ENCODE measurements at places on chromosomes 11 and 22.
A peak's percentile ranks its signal among the peaks of the same experiment; 100 is the strongest.

DNA sequence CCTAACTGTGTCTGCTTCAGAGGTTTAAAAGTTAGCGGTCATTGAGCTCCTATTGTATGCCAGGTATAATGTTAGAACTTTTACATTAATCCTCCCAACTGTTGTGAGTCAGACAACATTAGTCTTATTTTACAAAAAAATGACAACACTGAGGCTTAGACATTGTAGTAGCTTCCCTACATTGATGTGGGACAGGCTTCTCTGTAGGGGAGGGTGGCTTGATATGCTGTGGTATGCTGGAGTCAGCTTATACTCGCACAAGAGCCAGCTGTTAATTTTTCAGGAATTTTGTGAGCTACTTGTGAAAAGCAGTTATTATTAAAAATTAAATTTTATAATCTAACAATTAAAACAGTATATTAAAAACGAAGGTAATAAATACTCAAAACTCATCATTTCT lies 64.8 kb upstream of the NAV2 start:
- no peak for DNase-seq

DNA sequence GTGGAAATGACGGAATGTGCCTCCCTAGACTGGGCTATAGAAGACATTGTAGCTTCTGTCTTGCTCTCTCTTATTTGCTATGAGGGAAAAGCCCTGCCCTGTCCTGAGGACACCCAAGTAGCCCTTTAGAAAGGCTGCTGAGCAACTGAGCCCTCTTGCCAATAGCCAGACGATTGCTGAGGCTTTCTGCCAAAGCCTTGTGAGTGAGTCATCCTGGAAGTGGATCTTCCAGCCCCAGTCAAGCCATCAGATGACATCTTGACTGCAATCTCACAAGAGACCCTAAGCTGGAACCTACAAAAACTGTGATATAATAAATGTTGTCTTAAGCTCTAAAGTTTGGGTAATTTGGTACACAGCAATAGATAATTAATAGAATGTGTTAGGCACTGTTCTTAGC lies 3.9 kb upstream of the TRAF6 start:
- no peak for DNase-seq

DNA sequence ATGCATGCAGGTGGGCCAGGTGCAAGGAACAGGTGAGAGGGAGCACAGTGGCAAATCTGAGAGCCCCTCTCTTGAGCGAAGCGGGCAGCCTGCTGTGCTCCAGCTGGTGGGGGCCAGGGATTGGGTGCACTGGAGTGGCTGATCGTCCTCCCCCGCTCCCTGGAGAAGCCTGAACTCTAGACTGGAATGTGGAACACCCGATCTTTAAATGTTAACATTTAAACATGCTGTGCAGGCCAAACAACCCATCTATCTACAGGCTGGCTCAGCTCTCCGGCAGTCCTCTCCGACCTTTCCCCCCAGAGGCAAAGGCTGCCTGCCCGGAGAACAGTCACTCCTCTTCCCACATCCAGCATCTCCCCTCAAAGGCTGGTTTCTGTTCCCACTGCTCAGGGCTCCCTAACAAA lies 5.1 kb downstream of the MRGPRF start:
- no peak for DNase-seq

GRCh38 chr22:19430890-19431541 lies 517 bp downstream of the HIRA start:
- peak; percentile 66 for DNase-seq

- no peak for DNase-seq
Measured at GRCh38 chr11:19675397-19675796, 37.2 kb upstream of the NAV2 start.

GRCh38 chr11:126246636-126247035 lies 22.1 kb downstream of the SRPRA start:
- DNase-seq = no peak

- DNase-seq = no peak
Measured at GRCh38 chr22:31212783-31213629, 908 bp downstream of the LIMK2 start.

DNA sequence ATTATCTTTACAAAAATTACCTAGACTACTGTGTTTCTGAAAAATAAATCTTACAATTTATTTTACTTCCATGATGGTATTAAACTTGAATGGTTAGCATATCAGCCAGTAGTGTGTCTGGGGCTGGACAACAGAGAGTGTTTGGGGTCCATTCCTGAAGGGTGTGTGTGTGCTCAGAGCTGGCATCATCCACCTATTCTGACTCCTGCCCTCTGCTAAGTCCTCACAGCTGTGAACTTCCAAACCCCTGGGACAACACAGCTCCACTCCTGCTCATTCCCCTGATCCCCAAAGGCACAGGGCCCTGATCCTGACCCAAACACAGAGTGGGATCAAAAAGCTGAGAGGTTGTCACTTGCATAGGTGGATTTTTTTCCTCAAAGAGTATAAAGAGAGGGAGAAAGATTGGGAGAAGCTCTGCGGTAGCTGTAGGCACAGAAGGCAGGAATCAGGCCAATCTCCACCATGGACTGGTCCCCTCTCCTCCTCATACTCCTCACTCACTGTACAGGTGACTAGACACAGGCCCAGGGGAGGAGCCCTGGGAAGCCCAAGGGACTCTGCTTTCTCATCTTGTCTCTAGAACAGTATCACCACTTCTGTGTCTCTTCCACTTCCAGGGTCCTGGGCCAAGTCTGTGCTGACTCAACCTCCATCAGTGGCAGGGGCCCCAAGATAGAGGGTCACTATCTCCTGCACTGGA lies 55.7 kb upstream of the TOP3B start:
- DNase-seq = no peak

DNA sequence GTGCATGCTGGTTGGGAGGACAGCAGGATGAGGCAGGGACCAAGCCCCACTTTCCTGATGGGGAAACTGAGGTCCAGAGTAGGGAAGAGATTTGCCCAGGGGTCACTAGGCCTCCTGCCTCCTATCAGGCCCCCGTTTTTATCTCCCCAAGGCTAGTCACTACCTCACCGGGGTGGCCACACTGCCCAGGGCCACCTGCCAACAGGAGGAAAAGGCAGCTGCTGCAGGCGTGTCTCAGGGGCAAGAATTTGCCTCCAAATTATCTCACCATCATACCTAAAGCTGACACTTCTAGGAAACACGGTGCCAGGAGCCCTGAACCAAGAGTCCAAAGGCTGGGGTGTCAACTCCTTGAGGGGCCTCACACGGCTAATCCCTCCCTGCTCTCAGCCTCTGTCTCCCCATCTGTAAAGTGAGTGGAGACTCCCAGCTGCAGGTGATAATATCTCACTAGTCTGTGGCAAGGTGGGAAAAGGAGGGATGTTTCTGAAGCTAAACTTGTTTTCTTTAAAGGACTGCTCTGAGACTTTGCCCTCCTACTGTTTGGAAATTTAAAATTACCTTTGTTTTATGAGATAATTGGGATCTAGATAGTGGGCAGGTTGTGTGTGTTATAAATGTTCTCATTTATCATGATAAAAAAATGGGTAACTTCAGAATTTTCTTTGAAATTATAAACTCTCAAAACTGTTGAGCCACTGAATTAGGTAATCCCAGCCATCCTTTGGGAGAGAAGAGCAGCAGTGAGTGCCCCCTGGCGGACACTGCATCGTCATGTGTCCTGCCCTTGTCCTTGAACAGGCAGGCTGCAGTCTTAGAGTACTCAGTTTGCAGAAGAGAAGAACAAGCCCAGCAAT lies 60.0 kb downstream of the MYO7A start:
- peak; percentile 80 for DNase-seq

DNA sequence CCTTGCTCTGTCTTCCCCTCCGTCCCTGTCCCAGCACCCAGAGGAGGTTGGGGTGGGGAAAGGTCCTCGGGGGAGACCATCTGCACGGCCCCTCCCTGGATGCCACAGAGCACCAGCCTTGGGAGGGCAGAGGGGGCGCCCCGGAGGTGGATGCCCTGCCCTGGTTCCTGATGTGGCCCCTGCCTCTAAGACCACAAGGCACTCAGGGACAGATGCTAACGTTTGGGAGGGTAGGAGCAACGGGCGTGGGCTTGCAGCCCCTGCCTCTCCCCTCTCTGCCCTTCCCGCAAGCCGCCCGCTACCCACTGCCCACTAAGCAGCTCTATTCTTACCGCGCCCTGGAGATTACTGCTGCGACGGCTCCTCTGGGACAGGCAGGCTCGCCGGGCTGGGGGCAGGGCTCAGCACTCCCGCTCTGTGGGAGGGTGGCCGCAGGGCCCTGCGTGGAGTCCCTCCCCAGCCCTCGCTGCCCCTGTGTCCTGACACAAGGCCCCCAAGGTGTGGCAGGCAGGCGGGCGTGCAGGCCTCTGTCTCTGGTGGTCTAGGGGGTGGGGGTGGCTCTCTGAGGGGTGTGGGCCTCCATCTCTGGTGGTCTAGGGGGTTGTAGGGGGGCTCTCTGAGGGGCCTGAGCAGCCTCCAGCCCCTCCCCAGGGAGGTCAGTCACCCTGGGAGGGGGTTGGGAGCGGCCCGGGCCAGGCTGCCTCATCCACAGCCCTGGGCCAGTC lies 14.9 kb downstream of the BRSK2 start:
- DNase-seq = no peak

GRCh38 chr11:35682230-35683173 lies 19.9 kb downstream of the TRIM44 start:
- DNase-seq = no peak

GRCh38 chr11:70541176-70541575 lies 142.8 kb downstream of the CTTN start:
- no peak for DNase-seq

DNA sequence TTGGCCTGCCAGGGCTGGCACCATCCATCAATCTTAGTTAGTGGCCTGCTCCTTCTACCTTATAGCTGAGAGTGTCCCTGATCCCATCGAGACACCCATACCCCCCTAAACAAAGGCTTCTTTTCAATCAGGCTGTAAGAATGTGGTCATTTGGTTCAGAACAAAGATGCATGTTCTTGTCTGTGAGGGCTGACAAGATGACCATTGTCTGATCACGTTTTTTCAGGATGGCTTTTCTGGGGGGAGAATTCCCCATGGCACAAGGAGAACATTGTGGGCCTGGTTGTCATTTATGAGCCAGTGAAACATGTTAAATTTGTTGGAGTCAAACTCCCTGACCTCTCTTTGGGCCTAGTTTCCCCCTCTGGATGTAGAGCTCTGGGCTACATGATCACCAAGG lies 160.4 kb downstream of the INSC start:
- DNase-seq = no peak

GRCh38 chr11:514606-515005 lies 7.6 kb upstream of the RNH1 start:
- DNase-seq = no peak

DNA sequence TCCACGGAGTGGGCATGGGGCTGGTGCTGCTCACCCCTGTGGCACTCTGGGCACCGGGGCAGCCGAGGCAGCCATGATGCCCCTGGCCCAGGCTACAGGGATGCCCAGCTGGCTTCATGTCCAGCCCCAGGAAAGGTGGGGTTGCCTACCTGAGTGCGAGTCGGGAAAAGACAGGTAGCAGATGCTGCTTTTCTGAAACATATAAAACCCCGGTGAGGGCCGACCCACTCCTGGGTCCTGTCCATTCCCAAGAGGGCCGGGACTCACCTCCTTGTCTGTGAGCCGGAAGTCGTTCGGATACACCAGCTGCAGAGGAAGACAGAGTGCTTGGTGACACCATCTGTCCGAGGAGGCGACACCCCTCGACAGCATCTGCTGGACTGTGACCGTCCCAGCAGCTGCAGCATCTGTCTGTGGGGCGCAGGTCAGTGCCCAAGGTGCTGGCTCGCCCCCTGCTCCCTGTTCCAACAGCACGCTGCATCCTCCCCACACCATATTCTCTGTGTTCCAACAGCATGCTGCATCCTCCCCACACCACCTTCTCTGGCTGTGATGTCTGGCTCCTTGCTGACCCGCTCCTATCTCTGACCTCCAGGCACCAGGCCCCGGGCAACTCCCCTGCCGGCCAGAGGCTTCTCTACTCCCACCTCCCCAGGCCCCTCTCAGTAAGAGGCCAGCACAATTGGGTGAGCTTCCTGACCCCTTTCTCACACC lies 8.0 kb downstream of the DENND6B start:
- DNase-seq = no peak

- no peak for DNase-seq
Measured at GRCh38 chr22:17358415-17358814, 10.8 kb upstream of the CECR2 start.

DNA sequence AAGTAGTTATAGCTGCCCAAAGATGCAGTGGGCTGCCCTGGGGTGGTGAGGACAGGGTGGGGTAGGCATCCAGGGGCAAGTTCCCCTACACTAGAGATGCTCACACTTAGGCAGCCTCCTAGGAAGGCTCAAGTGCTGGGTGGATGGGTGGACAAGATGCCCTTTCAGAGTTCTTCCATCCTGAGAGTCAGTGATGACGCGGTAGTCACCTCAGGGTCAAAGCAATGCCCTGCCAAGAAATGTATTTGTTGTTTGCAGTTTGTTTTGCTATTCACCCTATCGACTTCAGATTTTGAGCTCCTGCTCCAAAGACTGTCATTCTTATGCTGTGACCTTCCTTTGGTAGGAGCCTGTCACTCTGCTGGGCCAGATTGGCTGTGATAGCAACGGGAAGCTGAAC lies 18.9 kb downstream of the POLA2 start:
- no peak for DNase-seq

GRCh38 chr11:57222239-57222638 lies 14.8 kb downstream of the APLNR start:
- no peak for DNase-seq

DNA sequence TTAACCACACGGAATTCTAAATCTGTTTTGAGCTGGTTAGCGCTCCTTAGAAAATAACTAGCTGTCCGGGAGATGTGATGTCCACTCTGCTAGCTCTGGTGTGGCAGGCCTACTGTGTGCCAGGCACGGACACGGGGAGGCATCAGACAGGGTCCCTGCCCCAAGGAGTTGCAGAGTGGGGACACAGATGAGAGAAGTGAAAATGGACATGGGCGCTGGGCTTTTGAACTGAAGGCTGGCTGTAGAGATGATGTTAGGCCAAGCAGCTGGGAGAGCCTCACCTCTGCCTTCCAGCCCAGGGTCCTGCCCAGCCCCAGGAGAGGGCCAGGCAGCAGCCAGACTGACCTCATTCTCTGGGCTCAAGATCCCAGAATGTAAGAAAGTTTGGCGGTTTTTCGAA lies 368.6 kb downstream of the CTTN start:
- no peak for DNase-seq

GRCh38 chr11:12053606-12054361 lies 45.4 kb upstream of the DKK3 start:
- DNase-seq = peak; percentile 35

DNA sequence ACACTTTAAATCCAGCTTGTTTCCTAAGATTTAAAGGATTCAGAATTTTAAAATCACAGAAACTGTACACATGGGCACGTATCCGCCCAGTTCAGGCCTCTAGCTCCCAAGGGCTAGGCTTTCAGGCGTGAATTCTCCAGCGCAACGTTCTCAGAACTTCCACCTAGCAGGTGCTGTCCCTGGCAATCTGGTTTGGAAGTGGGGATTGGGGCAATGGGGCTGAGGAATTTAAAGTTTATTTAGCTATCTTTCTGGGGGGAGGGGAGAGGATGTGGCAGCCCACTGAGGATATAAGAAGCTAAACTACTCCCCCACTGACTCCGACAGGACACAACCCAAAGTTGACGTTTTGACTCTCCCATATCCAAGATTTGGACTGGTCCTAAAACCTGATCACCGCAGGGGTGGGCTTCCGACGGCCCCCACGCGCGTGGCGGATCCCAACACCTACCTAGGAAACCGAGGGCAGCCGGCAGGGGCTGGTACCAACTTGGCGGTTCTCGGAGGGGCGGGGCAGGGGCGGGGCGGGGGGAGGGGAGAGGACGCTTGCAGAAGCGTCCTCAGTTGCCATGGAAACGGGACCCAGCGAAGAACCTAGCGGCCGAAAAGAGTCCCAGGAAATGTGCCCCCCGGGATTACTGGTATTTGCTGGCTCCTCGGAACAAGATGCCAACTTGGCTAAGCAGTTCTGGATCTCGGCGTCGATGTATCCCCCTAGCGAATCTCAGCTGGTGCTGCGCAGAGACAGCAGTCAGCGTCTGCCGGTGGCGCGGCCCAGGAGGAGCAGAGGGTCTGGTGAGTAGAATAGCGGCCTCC lies at the start of gene HOATZ:
Gene HOATZ (plus strand): TSS at position 563 of the 816 bp plus-strand sequence. CDS start 7 bp downstream, at position 570.
- peak; percentile 85 for DNase-seq
